ENCODE measurements at places on chromosomes 6 and 20.

GRCh38 chr6:118103381-118104146 is 196.5 kb downstream of the SLC35F1 start:
- DNase-seq, result no peak

- DNase-seq, result no peak
Observed at GRCh38 chr6:162467679-162468078, 259.9 kb downstream of the PRKN start.

GRCh38 chr6:37700620-37700973 is 2.9 kb upstream of the MDGA1 start:
- no peak for DNase-seq

DNA sequence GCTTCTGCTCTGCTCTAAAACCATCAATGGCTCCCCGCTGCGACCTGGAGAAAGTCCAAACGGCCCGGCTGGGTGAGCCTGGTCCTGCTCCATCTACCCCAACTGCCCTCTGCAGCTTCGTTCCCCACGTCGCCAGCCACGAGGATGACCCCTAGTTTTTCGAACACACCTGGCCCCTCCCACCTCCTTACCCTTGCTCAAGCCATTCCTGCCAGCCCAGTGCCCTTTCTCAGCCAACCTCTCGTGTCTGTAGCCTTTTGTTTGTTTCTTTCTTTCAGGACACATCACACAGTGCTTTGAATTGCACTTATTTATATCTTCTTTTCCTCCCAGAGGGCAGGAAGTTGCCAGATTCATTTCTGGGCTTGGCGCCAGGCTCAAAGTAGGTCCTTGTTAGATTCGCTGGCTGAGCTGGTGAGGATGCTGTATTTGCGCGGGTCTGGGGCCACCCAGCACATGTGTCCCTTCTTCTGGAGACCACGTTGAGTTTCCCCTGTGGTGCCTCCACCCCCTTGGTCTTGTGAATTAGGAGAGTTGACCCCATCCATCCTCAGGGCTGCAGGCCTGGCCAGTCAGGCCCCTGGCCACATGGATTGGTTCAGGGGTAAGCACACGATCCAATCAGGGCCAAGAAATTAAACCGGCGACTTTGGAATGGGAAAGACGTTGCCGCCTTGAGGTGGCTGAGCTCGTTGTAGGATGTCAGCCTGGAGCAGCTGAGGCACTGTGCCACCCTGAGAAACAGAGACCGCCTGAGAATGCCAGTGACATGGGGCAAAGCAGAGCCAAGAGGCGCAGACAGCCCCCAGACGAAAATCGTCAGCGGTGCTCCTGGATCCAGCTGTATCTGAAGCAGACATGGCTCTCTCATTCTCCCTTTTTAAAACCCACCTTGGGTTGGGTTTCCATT is 156.0 kb downstream of the CEBPB start:
- peak; percentile 49 for DNase-seq

Data from H54 (cell line).